ENCODE measurements at places on chromosomes 2 and 18. TPM values are rescaled to one million over a fixed set of nuclear protein-coding genes. Genes with fewer than 3 reads are reported as not detected.

DNAJC5G gene
- total RNA-seq, result not detected

NOSTRIN gene
- not detected for total RNA-seq

RTP5 gene
- total RNA-seq, result 0.07 TPM

CROCC2 gene
- total RNA-seq, result not detected

ASXL2 gene
- 36.8 TPM for total RNA-seq

FMNL2 gene
- 3.0 TPM for total RNA-seq

DAW1 gene
- not detected for total RNA-seq

ALKAL2 gene
- not detected for total RNA-seq

RGPD6 gene
- 12.0 TPM for total RNA-seq

ODC1 gene
- 158 TPM for total RNA-seq

ANKRD23 gene
- total RNA-seq, result 5.3 TPM

C2orf80 gene
- not detected for total RNA-seq

ACYP2 gene
- total RNA-seq, result 6.0 TPM

NOL4 gene
- total RNA-seq, result not detected

ALPP gene
- not detected for total RNA-seq

MYO3B gene
- total RNA-seq, result 1.2 TPM

PMAIP1 gene
- 97.2 TPM for total RNA-seq

PPP1R1C gene
- total RNA-seq, result not detected

MAP3K19 gene
- not detected for total RNA-seq

SMPD4 gene
- 73.8 TPM for total RNA-seq

C1QL2 gene
- not detected for total RNA-seq

PRKAG3 gene
- not detected for total RNA-seq

REG3A gene
- total RNA-seq, result not detected

ZNF396 gene
- total RNA-seq, result 0.47 TPM

GKN2 gene
- total RNA-seq, result not detected

FOXI3 gene
- not detected for total RNA-seq

MFSD2B gene
- not detected for total RNA-seq

CRYGD gene
- not detected for total RNA-seq

ATP8B1 gene
- not detected for total RNA-seq

OTOS gene
- not detected for total RNA-seq

HOXD9 gene
- total RNA-seq, result not detected

KLHL14 gene
- not detected for total RNA-seq

PPIL3 gene
- 53.0 TPM for total RNA-seq

SPATA3 gene
- total RNA-seq, result 1.3 TPM

PTH2R gene
- total RNA-seq, result not detected

SLC23A3 gene
- total RNA-seq, result 1.2 TPM

ANXA4 gene
- 30.7 TPM for total RNA-seq

DPYSL5 gene
- total RNA-seq, result 0.09 TPM

Data from activated CD4-positive, alpha-beta T cell treated with anti-CD3 and anti-CD28 coated beads for 36 hours (primary cell).